ENCODE measurements at places on chromosomes 5 and 9.

DNA sequence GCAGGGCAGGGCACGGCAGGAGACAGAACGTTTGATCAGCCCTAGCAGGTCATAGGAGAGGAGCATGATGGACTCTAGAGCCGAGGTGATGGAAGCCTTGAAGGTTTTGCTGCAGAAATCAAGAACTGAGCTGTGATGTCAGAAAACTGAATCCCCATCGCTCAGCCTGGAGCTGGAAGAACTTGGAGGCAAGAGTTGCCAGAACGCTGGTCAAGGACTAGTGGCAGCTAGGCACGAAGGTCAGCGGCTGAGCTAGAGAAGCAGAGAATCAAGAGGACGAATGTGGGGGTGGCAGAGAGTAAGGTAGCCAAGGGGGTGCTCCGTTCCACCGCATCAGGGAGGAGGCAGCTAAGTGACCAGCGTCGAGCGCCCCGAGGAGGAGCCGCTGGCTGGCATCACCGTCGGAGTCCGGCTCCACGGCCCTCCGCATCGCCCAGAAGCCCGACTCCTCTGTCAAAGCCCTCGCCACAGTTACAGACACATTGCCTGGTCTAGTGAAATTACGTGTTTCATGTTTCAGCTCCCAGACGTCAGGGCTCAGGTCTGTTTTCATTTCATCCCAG is 1.2 kb upstream of the GALNT10 start:
- peak; percentile 38 for DNase-seq

GRCh38 chr9:19146441-19147024 is 19.2 kb upstream of the PLIN2 start:
- no peak for DNase-seq

- no peak for DNase-seq
These were observed 16.9 kb downstream of the SEMA6A start for GRCh38 chr5:116557669-116558271.

GRCh38 chr5:124134941-124135340 is 611.5 kb downstream of the ZNF608 start:
- no peak for DNase-seq

DNA sequence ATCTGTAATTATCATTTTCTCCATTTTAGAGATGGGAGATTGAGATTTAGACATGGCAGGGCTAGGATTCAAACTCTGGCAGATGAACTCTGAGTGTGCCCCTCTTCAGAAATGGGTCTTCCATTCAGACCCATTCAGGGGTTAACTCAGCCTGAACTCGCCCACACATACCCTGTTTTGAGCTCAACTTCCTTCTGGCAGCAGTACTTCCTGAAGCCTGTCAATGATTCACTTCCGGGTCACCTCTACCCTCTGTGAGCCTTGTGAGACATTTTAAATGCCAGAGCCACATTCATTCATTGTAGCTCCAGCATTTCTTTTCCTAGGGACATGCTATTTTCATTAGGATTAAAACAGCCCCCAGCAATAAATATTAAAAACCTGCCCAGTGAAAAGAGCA is 209.3 kb upstream of the SLC24A2 start:
- no peak for DNase-seq

- DNase-seq: no peak
These were observed 222.7 kb downstream of the NR3C1 start for GRCh38 chr5:143180751-143181150.

GRCh38 chr5:103472265-103472664 is 90.3 kb downstream of the NUDT12 start:
- DNase-seq: no peak

- no peak for DNase-seq
These were observed 71.8 kb downstream of the FRMD3 start for GRCh38 chr9:83466351-83466750.

- DNase-seq: no peak
These were observed 111.8 kb upstream of the IER5L start for GRCh38 chr9:129289883-129290282.

DNA sequence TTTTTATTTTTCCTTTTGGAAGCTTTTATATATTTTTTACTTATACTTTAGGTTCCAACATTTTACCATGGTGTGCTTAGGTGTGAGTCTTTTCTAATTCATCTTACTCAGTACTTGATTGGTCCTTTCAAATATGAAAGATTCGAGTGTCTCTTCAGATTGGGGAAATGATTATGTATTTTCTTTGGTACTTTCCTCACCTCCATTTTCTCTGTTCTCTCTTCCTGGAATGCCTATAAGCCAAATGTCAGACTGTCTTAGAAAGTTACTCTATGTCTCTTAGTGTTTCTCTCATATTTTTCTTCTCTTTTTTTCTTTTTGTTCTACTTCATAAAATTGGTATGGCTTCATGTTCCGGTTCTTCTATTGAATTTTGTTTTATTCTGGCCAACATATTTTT is 119.6 kb upstream of the SV2C start:
- no peak for DNase-seq

DNA sequence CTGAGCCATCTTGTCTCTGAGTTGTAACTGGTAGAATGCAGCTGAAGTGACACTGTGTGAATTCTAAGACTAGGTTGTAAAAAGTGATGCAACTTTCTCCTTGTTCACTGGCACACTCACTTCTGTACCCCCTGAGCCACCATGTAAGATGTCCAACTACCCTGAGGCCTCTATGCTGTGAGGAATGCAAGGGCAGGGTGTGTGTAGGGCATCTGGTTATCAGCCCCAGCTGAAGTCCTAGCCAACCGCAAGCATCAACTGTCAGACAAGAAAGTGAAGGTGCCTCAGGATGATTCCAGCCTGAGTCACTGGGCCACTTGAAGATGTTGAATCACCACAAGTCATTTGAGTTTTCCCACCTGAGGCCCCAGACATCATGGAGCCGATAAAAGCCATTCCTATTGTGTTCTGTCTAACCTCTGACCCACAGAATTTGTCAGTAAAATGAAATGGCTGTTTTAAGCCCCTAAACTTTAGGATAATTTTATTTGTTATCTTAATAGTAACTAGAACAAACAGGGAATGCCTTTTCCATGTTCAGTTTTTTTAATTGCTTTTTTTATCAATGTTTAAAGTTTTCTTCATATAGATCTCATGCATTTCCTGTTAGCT is 18.7 kb upstream of the RHOBTB3 start:
- DNase-seq: no peak

- DNase-seq: no peak
These were observed 85.7 kb upstream of the FBXW11 start for GRCh38 chr5:172091956-172092732.

GRCh38 chr5:174347183-174347582 is 301.7 kb downstream of the NSG2 start:
- no peak for DNase-seq

DNA sequence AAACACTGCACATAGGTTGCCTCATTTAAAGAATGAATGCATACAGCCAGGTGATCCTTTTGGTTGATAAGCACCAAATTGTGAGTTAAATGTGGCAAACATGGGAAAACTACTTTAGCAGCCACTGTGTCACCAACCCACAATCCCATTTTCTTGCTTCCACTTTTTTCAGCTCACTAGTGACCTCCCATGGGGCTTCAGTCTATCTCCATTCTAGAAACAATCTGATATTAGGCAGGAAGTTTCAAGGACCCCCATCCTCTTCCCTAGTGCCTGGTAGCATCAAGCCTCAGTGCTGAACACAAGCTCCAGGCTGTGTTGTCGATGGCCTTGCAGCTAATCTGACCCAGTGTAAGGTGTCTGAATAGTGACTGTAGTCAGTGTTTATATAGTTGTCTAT is 66.2 kb downstream of the PLPPR1 start:
- no peak for DNase-seq

DNA sequence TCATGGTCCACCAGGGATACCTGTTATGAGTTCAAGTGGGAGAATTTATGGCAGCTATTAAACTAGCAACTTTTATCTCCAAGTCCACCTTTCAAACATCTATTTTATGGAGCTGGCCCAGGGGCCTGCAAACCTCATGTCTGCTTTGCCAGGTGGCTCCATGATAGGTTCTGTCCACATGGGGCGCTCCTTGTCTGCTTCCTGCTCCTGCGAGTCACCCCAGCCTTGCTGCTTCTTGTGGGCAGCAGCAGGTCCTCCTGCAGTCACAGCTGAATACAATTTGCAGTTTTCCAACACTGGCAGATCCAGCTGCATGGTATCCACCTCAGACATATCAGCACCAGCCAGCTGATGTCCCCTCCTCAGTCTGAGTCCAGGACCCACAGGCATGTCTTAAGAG is 39.6 kb upstream of the FRRS1L start:
- DNase-seq: no peak

GRCh38 chr9:129597355-129598088 is 23.4 kb downstream of the C9orf50 start:
- peak; percentile 84 for DNase-seq

- DNase-seq: no peak
These were observed 1.2 kb downstream of the ZCCHC9 start for GRCh38 chr5:81302596-81302995.

- no peak for DNase-seq
These were observed 13.2 kb downstream of the PTGS1 start for GRCh38 chr9:122383992-122384461.

- no peak for DNase-seq
These were observed 176.4 kb upstream of the ANKRD55 start for GRCh38 chr5:56409331-56410190.

- DNase-seq: no peak
These were observed 89.6 kb upstream of the SHB start for GRCh38 chr9:38158628-38159027.

DNA sequence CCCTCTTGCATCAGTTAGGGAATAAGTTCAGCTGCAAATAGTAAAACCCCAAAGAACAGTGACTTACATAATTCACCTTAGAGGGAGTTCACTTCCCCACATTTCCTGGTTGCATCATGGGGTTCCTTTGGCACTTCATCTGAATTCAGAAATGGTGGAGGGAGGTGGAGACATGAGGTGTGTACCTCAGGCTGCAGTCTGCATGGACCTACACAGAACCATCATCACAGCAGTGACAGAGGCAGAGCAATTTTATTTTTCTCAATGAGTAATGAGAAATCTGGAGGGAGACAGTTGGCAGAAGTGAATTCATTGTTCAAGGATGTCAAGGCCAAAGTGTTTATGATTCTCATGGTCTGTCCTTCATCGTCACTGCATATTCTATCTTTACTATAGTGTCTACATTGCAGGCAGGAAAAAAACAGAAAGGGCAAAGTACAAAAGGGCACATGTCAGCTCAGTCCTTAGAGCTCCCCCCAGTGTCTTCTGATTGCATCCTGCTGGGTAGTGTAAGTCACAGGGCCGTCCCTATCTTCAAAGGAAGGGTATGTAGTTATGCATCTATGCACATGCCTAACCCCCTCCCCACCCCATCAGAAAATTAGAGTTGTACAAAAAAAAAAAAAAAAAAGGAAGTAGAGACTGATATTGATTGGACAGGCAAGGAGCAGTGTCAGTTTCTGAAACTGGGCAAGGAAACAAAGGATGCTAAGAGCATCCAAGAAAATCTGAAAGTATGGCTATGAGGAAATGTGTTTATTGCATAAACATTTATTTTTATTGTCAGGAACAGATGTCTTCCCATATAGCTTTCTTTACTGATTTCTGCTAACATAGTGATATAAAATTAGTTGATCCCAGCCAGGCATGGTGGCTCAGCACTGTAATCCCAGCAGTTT is 132.7 kb upstream of the APC start:
- no peak for DNase-seq

DNA sequence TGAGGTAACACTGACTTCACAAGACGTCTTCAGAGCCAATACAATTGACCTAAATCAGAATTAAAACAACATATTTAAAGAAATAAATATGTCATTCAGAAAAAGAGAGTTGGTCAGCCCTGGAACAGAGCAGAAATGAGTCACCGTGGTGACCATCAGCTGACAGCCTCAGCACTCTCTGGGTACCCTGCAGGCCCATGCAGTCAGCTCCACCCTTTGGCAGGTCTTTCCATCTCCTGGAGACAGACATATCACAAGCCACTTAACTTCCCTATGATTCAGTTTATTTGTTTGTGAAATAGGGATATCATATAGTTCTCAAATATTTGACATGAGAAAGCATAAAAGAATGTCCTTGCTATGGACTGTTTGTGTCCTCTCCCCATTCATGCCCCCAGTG is 151.6 kb upstream of the MEF2C start:
- no peak for DNase-seq

GRCh38 chr5:133827011-133827410 is 141.4 kb downstream of the C5orf15 start:
- peak; percentile 35 for DNase-seq

- DNase-seq: no peak
These were observed 16.0 kb upstream of the PHF19 start for GRCh38 chr9:120892748-120893610.

GRCh38 chr9:36306471-36307306 is 48.4 kb upstream of the GNE start:
- DNase-seq: no peak

DNA sequence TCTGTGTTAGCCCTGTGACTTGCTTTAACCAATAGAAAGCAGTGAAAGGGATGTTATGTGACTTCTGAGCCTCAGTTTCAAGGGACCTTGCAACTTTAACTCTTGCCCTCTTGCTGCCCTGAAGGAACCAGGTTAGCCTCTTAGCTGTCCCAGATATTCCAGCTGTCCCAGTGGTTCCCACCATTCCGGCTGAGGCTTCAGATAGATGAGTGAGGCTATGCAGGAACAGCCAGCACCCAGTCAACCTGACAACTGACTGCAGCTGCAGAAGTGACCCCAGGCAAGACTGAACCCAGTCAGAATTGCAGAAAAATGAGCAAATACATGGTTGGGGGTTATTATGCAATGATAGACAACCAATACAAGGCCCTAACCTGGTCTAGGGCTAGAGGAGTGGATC is 10.4 kb upstream of the CDC23 start:
- DNase-seq: no peak

DNA sequence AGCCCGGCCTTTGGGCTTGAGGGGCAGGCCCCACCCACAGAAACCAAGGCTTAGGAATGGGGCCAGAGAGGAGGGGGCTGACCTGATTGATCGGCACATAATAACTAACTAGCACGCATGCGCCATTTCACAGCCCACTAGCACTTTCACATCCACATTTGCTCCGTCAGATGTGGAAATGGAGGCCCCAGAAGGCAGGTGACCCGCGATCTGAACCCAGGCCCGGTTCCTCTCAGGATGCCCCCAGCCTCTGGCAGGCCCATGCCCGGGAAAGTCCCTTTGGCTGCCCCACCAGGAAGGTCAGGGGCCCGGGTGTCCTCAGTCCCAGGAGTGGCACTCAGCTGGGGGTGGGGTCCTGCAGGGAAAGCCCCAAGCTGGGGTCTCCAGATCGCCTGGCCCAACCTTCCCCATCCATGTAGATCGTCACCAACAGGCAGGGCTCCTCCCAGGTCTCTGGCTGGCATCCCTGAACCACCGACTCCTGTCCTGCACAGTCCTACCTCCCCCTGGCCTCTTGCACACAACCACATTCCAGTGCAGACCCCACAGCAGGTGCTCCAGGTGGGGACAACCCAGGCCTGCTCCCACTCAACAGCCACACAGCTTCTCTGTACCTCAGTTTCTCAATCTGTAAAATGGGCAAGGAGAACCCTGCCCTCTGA is 46.7 kb downstream of the VAV2 start:
- DNase-seq: no peak

- DNase-seq: peak; percentile 48
These were observed 44.0 kb upstream of the SVEP1 start for GRCh38 chr9:110623462-110624025.

Measured in nephron progenitor cell (in vitro differentiated cells).